ENCODE measurements at places on chromosomes 6 and 20.

DNA sequence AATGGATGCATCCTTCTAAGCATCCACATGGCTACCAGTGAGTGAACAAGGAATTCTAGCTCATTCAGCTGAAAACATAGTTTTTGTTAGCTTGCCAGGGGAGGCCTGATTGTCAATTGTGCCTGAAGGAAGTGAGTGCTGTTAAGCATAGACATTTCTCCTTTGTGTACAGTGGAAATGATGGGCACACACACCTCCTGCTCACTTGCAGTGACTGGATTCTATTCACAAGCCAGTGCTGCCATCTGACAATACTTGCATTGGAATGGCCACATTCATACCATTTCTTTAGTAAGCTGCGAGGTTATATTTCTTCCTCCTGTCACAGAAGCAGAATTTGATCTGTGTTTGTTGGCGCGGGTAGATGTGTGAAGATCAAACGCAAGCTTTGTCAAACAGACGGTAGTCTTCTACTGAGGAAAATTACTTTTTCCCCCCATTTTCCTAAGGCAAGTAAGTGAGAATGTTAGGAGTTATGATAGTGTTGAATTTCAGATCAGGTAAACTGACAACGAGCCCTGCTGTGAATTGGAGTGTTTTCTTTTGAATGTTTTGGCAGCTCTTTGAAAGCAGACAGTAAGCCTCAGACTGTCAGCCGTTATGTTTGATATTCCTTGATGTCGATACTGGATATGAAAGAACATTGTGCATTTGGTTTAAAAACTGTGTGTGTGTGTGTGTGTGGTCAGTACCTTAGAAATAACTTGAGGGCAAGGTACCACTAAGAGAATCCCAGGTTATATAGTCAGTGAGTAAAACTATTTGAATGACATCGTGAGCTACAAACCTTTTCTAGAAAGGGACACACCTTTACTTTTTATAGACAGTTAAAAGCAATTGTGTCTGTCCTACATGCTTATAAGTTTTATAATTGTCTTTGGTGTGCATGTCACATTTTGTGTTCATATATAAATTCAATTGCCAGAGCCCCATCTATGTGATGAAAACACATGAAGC, 84.2 kb upstream of the BMP2 start:
- DNase-seq = no peak

DNA sequence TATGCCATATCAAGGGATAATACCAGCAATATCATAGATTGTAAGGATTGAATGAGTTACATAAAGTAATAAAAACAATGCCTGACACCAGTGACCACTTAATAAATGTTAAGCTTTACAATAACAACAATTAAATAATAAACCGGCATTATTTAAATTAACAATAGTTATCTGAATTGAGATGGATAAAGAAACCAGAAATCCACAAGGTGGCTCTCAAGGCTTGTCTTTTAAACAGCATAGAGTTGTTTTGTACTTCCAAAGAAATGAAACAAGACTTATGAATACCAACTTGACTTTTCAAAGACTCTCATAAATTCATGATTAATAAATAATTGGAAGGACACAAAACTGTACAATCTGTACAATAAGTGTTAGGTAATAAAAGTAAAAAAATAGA, 203.1 kb downstream of the ASCC3 start:
- DNase-seq = peak; percentile 37

DNA sequence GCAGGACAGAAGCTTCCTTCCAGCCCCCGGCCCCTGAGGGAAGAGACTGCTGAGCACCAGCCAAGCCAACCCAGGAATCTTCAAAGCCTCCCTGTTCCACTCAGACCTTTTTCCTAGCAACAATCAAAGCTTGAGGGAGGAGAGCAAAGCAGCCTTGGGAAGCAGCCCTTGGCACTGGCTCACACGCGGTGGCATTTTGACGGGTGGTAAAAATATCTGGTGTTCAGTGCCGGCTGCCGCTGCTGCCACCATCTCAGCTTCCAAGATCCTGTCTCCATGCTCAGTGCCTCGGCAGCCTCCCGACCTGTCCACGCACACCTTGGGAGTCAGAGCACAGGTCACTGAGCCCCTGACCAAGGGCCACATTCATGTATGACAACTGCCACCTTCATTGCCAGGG, 170.1 kb downstream of the LRFN2 start:
- no peak for DNase-seq

- DNase-seq = no peak
Measured at GRCh38 chr6:168078175-168078942, 653 bp downstream of the FRMD1 start.

- DNase-seq = no peak
Measured at GRCh38 chr6:142361779-142362750, 60.3 kb downstream of the ADGRG6 start.

DNA sequence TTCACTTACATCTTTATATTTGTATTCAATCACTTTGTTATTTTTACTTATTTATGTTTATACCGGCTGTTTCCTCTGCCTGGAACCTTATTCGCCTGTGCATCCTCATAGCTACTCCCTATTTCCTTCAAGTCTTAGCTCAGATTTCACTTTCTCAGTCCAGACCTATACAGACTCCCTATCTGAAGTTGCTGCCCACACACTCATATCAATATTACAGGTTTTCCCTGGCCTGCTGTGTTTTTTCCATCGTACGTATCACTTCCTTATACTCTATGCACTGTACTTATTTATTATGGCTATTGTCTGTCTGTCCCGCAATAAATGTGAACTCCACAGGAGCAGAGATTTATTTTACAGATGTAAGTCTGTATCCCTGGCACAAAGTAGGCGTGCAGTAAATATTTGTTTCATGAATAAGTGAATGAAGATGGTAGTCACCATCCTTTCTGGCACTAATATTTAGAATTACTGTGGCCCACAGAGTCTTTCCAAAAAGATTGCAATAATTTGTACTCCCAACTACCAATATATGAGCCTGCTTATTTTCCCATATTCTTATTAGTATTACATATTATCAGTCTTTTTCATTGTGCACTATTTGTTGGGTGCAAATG, 64.9 kb downstream of the TNFAIP3 start:
- no peak for DNase-seq

DNA sequence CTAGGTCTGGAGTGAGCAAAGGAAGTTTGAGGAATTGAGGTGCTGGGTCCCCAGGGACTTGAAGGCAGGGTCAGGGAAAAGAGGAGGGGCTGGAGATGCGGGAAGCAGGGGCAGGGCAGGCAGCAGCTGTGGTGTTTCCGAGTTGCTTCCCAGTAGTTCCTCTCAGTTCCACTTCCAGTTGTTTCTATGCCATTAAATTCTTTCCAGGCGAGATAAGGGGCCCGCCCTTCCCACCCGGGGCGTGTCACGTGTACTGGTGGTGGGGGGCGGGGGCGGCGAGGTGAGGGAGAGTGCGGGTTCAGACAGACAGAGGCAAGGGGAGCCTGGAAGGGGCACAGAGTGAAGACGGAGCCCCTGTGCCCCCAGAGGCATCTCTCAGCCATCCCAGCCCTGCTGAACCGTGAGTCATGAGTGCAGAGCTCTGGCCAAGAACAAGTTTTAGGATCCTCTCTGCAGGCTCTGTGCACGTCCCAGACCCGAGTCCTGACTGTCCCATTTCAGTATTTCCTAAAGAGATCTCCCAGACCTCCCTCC, 977 bp downstream of the TNXB start:
- no peak for DNase-seq

DNA sequence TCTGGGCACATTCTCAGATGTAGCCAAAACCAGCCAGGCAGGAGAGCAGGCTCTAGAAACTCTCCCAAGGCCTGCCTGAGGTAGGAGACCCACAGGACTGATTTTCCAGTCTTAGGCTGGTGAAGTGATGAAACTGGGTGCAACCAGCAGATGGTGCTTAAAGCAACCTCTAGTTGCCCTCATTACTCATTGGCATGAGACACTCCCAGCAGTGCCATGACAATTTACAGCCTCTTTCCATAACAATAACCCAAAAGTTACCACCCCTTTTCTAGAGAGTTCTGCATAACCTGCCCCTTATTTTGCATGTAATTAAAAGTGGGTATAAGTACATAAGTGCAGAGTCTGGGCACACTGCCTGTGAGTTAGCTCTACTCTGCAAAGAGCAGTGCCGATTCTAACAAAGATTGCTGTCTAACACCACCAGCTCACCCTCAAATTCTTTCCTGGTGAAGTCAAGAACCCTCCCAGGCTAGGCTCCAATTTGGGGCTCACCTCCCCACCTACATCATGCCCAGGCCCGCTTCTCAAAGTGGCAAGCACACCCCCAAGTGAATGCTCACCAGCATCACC, 14.4 kb upstream of the GPR6 start:
- DNase-seq = no peak
